NCI-H1105 (cell line): ENCODE measurements at places on chromosomes 12 and 14.

DNA sequence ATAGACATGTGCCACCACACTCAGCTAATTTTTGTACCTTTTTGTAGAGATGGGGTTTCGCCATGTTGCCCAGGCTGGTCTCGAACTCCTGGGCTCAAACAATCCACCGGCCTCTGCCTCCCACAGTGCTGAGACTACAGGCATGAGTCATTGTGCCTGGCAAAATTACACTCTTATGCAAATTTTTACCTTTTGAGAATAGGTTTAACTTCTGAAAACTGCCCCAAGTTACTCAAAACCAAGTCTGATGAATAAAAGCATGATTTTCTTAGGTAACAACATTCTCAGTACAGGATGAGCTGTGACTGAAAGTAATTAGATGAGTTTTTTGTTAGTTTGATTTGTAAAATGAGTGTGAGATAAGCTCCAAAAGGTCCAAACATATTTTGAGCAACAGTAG, 166.0 kb downstream of the RPS29 start:
- DNase-seq, result no peak

- DNase-seq, result no peak
Measured at GRCh38 chr14:103870144-103870876, 22.9 kb upstream of the PPP1R13B start.

DNA sequence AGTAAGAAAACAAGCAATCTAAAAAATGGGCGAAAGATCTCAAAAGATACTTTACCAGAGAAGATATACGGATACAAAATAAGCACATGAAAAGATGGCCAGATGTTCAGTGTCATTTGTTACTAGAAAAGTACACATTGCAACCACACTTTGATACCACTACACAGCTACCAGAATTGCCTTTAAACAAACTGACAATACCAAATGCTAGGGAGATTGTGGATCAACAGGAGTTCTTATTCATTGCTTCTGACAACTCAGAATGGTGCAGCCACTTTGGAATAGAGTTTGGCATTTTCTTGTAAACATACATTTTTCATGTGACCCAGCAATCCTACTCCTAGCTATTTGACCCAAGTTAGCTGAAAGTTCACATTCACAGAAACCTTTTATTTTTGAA, 136.3 kb downstream of the FUT8 start:
- no peak for DNase-seq

DNA sequence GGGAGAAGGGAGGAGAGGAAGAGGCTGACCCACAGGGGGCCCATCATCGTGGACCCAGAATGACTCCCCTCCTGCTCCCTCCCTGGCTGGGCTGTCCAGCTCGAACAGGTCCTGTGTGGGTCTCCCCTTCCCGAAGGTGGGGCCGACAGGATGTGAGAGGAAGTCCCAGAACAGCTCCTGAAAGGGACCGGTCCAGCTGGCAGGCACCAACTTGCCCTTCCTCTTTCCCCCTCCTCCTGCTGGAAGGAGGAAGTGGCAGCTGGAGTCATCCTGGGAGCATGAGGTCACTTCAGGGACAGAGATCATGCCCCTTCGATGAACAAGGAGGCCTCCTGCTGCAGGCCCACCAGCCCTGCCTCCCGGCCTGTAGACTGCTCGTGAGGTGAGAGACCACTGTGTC, 35.0 kb upstream of the BEGAIN start:
- no peak for DNase-seq

GRCh38 chr14:102796661-102797190, 19.5 kb downstream of the TRAF3 start:
- no peak for DNase-seq

- DNase-seq, result no peak
Measured at GRCh38 chr12:25725931-25726330, 172.8 kb upstream of the LMNTD1 start.

- DNase-seq, result no peak
Measured at GRCh38 chr14:95274279-95274678, 45.4 kb downstream of the CLMN start.

DNA sequence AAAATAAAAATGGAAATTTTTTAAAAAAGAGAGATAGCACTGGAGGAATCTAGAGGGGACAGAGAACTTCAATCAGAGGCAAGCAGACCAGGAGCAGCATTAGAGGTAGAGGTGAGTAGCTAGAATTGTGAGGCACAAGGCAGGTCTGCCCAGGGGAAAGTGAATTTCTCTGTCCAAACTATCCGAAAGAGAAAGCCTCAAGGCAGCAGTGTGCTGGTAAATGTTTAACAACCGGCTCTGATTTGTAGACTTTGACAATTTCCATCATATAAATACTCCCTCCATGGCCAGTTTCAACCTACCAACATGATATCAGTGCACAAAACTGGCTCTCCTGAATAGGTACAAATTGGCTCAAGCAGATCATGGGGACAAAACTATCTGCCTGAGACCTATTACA, 160.6 kb upstream of the EGLN3 start:
- DNase-seq, result no peak

- DNase-seq, result no peak
Measured at GRCh38 chr14:68947802-68948201, 31.3 kb downstream of the ACTN1 start.

GRCh38 chr14:50388256-50388931, 8.3 kb downstream of the CDKL1 start:
- no peak for DNase-seq

- DNase-seq, result no peak
Measured at GRCh38 chr14:81401420-81402122, 1.4 kb upstream of the STON2 start.

- DNase-seq, result no peak
Measured at GRCh38 chr14:106308839-106309389, 782.5 kb downstream of the TMEM121 start.

DNA sequence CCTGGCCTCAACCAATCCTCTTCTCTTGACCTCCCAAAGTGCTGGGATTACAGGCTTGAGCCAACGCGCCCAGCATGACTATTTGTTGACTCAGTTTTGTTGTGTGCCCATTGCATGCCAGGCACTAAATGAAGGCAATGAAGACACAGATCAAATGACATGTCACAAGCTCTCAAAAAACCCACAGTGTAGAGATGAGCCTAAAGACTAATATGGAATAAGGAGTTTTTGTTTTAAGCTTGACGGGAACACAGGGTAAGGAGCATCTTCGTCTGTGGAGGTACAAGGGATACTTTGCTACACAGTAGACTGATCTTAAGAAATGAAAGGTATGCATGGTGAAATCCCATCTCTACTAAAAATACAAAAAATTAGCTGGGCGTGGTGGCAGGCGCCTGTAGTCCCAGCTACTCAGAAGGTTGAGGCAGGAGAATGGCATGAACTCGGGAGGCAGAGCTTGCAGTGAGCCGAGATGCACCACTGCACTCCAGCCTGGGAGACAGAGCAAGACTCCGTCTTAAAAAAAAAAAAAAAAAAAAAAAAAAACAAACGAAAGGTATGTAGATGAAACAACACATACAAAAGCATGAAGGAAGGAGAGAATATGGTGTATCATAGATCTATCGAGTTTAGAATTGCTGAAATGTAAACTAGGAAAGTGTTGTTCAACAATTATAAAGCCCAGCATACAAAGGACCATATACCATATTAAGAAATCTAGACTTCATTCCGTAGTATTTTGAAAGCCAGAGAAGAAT, 122.1 kb upstream of the PTPRB start:
- DNase-seq, result no peak

DNA sequence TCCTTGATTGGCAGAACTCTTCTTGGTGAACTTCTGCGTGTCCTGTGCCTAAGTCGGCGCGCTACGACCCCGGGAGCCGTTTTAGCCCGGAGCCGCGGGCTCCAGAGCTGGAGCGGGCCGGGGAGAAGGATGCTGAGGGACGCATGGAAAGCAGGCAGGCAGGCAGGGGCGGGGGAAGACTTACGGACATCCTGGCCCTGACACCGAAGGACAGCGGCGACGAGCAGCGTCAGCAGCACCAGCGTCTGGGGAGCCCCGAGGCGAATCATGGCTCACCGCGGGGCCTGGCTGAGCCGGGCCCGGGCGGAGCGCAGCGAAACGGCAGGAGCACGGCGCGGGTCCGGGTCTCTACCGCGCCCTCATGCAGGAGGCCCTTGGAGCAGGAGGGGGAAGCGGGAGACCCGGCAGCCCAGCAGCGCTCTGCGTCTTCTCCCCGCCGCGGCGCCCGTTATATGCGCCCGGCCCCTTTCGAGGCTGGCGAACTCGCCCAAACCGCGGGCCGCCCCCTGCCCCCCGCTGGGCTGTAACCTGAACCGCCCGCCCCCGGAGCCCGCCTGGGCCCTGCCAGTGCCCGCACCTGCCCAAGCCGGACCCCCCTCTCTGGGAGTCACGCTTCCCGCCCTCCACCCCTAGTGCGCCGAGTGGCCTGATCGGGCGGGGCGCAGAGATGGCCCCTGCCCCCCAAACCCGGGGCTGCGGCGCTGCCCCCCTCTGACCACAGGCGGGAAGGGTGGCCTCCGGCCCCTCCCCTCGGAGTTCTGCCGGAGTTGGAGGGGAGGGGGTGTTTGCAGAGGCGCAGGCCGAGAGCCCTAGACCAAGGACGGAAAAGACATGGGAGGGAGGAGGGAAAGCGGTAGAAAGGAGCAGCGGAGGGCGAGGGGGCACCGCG, at the start of gene COL2A1:
COL2A1 (minus strand) TSS at position 424 of the 889 bp plus-strand sequence; CDS start at position 269, 155 bp downstream.
- peak; percentile 73 for DNase-seq

DNA sequence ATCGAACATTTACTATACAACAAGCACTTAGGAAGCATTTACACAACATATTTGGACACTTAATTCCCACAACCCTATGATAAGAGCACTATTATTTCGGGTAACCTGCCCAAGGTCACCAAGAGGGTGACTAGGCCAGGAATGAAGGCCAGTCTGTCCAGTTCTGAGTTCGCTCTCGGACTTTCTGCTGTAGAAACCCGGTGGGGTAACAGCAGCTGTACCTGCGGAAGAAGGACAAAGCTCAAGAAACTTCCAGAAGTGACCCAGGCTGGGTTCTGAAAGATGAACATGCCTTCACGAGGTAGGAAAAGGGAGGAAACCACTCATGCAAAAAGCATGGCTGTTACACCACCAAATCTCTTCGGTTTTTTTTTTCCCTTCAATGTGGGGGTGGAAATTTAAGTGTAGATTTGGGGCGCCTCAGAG, 10.8 kb downstream of the PLA2G1B start:
- DNase-seq, result no peak

DNA sequence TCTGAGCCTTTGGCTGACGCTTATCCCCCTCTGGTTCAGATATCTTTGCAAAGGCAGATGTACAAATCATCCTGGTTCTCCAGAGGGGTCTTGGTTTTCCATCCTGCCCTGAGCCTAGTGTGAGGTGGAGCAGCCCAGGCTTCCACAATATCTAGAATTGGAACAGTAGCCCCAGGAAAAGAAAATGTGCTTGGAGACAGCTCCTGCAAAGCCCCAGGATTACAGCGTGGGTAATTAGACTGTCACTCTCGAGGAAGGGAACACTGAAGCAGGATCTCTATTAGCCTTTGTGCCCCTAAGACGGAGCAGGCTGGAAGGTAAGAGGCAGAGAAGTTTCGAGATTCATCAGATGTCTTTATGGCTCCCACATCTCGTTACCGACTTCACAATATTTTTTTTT, 59.4 kb downstream of the TMEM132C start:
- DNase-seq, result no peak

GRCh38 chr14:98408024-98408555, 863.9 kb downstream of the BCL11B start:
- no peak for DNase-seq

DNA sequence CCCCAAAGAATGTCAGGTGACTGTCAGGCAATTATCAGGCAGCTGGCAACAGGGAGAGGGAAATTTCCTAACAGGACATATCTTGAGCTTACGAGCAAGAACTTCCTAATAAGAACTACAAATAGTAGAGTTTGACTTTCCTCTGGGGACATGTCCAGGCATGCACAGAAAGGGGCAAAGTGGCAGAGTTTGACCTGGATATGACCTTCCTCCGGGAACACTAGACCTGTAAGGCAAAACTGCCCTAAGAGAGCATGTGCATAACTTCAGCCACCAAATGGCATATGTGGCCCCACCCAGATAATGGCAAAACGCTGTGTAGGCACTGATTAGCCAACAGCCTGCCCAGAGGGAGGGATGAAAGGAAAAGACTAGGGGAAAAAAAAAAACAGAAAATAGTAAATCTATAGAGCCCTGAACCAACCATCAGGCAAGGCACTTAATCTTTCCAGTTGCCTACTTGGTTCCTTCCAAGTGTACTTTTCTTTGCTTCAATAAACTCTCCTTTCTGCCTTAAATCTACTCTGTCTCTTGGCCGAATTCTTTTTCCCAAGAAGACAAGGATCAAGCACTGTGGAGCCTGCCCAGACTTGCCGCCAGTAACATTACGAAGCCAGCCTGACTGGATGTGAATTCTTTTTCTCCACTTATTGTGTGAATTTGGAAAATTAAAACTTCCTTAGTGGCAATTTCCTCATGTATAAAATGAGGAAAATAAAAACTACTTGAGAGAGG, 164.1 kb downstream of the SPTSSA start:
- no peak for DNase-seq

GRCh38 chr12:44000309-44000952, 164.6 kb downstream of the TMEM117 start:
- peak; percentile 52 for DNase-seq
